ENCODE measurements at places on chromosomes 3 and 15.

DNA sequence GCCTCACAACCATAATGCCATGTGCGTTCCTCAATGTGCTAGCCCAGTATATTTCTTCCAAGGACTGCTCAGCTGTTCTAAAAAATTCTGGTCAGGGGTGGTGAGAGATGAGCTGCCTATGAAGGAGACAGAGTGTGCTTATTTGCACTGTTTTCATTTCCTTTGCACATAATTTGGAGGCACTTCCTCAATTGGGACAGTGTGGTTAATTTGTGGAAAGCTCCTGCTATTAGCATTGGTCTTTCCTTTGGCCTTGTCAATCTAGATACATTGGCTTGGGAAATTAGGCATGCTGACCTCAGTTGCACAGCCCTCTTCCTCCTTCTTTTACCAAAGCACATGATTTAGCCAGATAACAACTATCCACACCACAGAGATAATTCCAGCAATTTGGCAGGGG lies 9.4 kb downstream of the FAM81A start:
- DNase-seq = no peak

- no peak for DNase-seq
These were observed 861.8 kb downstream of the SQOR start for GRCh38 chr15:46496491-46497115.

DNA sequence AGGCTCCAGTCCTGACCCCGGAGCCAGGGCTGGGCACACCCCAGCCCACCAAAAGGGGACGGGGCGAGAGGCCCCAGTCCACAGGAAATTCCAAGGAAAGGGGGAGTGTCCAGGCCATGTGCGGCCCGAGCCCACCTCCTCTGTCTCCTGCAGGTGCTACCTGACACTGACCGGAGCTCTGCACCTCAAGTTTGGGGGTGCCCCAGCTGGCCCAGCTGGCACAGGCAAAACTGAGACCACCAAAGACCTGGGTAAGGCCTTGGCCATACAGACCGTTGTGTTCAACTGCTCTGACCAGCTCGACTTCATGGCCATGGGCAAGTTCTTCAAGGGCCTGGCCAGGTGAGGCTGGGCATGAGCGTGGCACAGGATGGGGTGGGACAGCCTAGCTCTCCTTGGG lies 44.9 kb downstream of the DNAH1 start:
- DNase-seq = no peak

- DNase-seq = no peak
These were observed 90.6 kb downstream of the CNTN3 start for GRCh38 chr3:74523811-74524210.

DNA sequence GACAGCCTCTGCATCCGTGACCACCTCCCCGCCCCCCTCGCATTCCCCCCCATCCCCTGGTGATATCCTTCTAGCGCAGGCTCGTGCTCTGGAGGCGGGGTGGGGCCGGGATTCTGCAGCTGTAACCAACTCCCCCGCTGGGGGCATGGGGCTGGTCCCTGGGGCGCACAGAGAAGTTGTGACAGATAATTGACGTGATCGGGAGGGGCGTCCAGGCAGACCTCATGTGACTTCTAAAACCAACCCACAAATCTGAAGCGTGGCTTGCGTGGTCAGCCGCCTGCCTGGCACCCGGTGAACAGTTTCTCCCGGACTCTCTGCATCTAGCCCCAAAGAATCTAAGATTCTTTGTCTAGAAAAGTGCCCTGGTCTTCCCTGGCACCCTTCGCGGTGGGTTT lies 100.6 kb upstream of the IGF1R start:
- DNase-seq = peak; percentile 50

DNA sequence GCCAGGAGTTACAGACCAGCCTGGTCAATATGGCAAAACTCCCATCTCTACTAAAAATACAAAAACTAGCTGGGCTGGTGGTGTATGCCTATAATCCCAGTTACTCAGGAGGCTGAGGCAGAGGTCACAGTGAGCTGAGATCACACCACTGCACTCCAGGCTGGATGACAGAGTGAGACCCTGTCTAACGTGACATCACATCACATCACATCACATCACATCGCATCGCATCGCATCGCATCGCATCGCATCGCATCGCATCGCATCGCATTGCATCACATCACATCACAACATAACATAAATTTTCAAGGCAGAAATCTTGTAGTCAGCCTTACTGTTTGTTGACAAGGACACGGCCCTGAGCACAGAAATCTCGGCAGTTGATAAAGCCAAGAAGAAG lies 44.4 kb downstream of the RBM6 start:
- DNase-seq = no peak

GRCh38 chr15:37140531-37141058 lies 40.2 kb upstream of the MEIS2 start:
- DNase-seq = no peak

DNA sequence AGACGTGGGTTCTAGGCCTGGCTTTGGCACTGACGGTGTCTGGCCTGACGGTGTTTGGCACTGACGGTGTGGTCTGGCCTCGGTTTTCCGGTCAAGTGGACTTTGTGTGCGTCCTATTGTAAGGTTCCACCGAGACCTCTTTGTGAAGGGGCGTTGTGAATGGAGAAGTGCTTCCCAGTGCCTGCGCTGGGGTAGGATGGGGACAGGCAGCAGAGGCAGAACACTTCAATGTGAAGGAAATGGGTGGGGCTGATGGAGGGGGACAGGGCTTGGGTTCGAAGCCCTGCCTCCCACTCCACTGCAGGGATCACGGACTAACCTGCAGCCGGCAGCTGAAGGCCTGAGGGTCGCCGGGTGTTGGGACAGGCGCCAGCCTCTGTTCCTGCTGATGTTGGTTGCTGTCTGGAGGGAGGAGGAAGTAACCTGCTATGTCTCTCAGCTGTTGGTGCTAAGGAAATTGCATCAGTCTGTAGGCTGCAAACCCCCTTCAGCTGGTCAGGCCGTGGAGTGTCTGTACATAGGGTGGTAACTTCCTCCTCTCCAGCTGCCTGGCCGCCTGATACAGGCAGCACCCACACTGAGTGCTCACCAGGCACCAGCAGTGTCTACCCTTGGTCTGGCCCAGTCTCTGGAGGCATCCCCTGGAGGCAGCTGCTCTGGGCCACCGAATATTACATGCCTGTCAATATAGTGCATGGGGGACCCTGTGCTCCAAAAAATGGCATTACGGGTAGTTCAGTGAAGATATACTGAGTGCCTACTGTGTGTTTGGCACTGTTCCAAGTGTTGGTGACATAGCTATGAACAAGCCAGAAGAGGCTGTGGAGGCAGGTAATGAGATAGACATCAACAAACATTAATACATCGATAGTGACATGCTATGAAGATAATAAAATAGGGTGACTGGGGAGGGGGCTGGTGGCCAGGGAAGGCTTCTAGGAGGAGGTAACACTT lies 1.1 kb downstream of the TM6SF1 start:
- peak; percentile 58 for DNase-seq

- DNase-seq = no peak
These were observed 14.4 kb downstream of the REC114 start for GRCh38 chr15:73457334-73457733.

- DNase-seq = peak; percentile 19
These were observed 12.7 kb downstream of the IL17RD start for GRCh38 chr3:57152151-57153143.

DNA sequence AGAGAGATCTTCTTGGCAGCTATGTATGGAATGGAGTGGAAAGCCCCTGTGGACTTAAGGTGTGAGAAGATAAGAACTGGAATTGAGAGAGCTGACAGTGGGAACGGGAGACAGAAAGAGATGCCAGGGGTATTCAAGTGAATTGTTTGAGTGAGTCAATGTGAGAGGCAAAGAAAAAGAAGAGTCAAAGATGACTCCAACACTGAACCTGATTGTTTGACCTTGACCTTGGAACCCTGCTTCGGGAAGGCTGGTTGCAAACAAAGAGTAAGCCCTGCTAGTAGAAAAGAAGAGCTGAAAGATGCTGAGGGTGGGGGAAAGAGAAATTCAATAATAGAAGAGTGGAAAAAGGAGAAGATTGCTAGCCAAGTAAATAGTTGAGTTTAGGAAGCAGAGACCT lies 238.6 kb downstream of the BBX start:
- DNase-seq = no peak

GRCh38 chr15:32802286-32802936 lies 84.6 kb downstream of the GREM1 start:
- DNase-seq = no peak

GRCh38 chr3:54427501-54427900 lies 305.1 kb downstream of the CACNA2D3 start:
- DNase-seq = no peak

DNA sequence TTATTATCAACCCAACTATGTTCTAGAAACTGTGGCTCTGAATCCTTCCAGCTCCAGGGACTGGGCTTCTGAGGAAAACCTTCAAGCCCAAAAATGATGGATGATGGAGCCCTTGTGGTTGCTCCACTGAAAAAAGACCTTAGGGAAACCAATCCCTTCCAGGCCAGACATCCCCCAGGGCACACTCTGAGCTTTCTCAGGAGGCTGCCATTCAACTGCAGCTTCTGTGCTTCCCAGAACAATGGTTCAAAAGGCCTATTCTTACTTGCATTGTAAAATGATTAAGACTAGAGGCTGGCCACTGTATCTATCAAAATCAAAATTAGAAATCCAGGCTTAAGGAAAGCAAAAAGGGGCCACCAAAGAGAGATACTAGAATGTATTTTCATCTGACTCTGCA lies 27.3 kb downstream of the EID1 start:
- no peak for DNase-seq

- DNase-seq = no peak
These were observed 10.3 kb downstream of the BCL2A1 start for GRCh38 chr15:79960502-79961212.

GRCh38 chr3:97763586-97764406 lies 762 bp upstream of the ARL6 start:
- no peak for DNase-seq

GRCh38 chr3:152589644-152590043 lies 245.3 kb upstream of the P2RY1 start:
- DNase-seq = no peak

- DNase-seq = no peak
These were observed 48.8 kb upstream of the PTX3 start for GRCh38 chr3:157387708-157388435.

GRCh38 chr15:43749690-43750345 lies 3.6 kb downstream of the PDIA3 start:
- DNase-seq = no peak

GRCh38 chr3:165549037-165549436 lies 288.2 kb downstream of the BCHE start:
- DNase-seq = no peak

GRCh38 chr3:14938954-14939353 lies 8.4 kb upstream of the NR2C2 start:
- DNase-seq = no peak

DNA sequence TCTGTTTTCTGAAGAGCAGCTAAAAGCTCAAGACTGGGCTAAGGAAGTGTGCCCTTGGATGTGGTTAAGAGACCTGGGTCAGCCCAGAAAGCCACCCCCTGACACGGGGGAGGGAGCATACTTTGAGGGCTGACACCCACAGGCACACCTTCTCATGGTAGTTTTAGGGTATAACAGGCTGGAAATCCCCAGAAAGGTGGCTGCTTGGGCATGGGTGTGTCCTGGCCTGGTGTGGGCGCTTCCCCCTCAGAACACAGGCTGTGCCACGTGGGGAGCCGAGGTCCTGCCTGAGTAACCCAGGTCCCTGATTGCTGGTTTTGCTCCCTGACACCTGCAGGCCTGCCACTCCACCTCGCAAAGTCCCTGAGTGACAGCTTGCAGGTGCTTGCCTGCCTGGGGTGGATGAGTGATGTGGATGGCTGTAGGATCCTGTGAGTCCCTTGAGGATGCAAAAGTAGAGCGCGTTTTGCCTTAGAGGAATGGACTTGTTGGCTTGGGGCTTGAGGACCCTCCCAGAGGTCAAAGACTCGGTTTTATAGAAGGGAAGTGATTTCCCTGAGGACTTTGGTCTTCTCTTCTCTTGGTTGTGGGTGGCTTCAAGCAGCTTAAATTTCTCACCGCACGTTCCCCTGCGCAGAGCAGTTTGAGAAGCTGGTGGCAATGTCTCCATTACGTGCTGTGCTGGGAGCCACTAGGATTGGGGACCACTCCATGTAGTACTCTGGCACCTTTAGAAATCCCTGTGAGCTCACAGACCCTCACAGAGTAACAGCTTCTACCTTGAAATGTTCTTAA lies 94.4 kb downstream of the DNASE1L3 start:
- DNase-seq = no peak
